ENCODE measurements at places on chromosomes 7 and 10.

DNA sequence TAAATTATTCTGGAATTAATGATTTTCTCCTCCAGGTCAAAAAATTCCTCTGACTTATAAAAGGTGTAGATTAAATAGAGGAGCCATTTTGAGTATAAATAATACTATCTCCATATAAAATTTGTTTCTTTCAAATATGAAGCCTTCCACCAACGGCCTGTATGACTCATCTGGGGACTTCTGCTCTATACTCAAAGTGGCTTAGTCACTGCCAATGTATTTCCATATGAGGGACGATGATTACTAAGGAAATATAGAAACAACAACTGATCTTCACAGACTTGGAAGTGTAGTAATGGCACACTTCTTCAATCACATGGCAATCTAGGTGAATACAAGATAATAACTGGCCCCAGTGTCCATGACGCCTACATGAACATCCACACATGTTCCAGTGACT lies 335.6 kb upstream of the HGF start:
- DNase-seq: peak; percentile 76

DNA sequence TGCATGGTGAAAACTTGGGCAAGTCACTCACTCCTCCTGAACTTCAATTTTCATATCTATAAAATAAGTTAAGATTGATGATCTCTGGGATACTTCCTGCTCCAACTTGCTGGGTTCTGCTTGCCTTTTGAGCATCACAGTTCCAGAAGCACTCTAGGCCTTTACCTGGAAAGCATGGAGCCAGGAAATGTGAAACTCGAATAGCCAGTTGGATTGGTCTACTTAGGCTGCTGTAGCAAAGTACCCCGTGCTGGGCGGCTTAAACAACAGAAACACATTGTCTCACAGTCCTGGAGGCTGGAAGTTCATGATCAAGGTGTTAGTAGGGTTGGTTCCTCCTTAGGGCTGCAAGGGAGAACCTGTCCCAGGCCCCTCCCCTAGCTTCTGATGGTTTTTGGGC lies 64.5 kb downstream of the NAMPT start:
- no peak for DNase-seq

GRCh38 chr7:122572706-122573105 lies 126.2 kb downstream of the RNF133 start:
- no peak for DNase-seq

- no peak for DNase-seq
Observed at GRCh38 chr10:100999742-101000126, at the start of gene LZTS2. LZTS2 (plus strand) TSS chr10:100999808; CDS start chr10:101002539, 2,731 bp downstream.

- DNase-seq: no peak
Observed at GRCh38 chr7:30922596-30922995, 10.9 kb downstream of the AQP1 start.

- DNase-seq: peak; percentile 66
Observed at GRCh38 chr7:130649004-130649790, 19.4 kb downstream of the COPG2 start.

DNA sequence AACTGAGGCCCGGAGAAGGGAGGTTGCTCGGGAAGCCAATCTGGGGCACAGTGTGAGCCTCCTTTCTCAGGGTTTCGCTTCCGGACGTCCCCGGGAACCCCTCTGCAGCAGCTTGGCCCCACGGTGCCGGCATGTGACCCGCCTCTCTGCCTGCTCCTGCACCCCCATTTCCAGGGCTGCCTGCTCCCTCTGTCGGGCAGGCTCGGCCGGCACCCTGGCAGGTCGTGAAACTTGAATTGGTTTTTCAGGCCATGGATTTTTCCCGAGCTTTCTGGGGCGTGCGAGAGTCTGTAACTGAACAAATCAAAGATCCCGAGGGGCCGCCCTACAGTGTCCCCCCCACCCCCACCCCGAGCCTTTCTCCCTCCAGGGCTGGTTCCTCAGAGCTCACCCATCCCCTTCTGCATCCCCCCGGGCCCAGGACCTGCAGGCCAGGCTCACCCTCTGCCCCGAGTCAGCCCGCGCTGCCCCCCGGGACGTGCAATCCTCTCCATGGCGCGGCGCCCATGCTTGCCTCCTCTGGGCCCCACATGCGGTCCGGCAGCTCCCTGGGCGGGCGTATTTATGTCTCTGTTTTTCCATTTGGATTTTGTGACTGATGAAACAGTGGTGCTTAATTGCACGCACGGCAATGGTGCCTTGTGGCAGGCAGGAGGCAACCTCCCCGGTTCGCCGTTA lies 58.1 kb downstream of the UNCX start:
- no peak for DNase-seq

DNA sequence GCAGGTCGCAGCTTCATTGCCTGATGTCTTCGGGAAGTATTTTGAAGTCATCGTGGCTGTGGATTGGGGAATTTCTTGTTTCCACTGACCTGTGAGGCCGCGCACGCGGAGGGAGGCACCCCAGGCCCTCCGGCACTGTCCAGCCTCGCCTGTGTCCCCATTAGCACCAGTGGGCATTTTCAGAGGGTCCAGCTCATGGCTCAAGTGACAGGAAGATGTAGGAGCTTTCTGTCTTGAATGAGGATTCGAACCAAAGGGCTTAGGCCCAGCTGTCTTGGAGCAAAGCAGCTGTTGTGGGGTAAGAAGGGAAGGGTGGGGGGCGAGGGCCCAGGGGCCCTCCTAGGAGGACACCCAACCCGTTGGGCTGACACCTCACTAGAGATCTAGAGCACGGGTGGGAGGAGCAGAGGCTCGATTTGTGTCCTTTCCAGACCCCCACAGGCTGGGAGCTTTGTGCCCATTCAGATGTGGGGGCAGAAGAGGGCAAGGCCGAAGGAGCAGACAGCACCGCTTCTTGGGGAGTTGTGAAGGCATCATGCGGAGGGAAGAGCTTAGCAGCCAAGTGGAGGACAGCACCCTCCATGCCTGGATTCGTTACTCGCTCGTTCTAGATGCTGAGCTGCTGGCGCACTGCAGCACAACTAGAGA lies 914 bp downstream of the ZNF37A start:
- DNase-seq: no peak

Measured in astrocyte of the spinal cord (primary cell).